ENCODE measurements at places on chromosomes 3 and 15. TPM values are rescaled to one million over a fixed set of nuclear protein-coding genes. Genes with fewer than 3 reads are reported as not detected.

EPHB1 gene
- 0.37 TPM for total RNA-seq

GHSR gene
- not detected for total RNA-seq

KCTD6 gene
- 8.7 TPM for total RNA-seq

ILDR1 gene
- total RNA-seq: not detected

CD80 gene
- total RNA-seq: not detected

KLHL6 gene
- not detected for total RNA-seq

TMEM158 gene
- total RNA-seq: 24.2 TPM

SLC22A13 gene
- not detected for total RNA-seq

EFCC1 gene
- total RNA-seq: 0.06 TPM

RETNLB gene
- total RNA-seq: not detected

CTXN2 gene
- 0.04 TPM for total RNA-seq

CELSR3 gene
- total RNA-seq: 5.4 TPM

ERICH6 gene
- total RNA-seq: not detected

ACTRT3 gene
- 2.8 TPM for total RNA-seq

IMPG2 gene
- not detected for total RNA-seq

VWA5B2 gene
- total RNA-seq: 0.35 TPM

CD86 gene
- total RNA-seq: not detected

CLASP2 gene
- 17.4 TPM for total RNA-seq

GRIP2 gene
- 1.4 TPM for total RNA-seq

SPATA12 gene
- total RNA-seq: 0.44 TPM

VGLL3 gene
- 10.3 TPM for total RNA-seq

SQOR gene
- 66.5 TPM for total RNA-seq

TM6SF1 gene
- total RNA-seq: 0.10 TPM

CPEB1 gene
- total RNA-seq: 4.0 TPM

DPPA2 gene
- total RNA-seq: not detected

NOX5 gene
- total RNA-seq: 0.31 TPM

GRK7 gene
- total RNA-seq: not detected

EXD1 gene
- not detected for total RNA-seq

GNAT1 gene
- total RNA-seq: not detected

STX19 gene
- not detected for total RNA-seq

ADAMTSL3 gene
- total RNA-seq: 0.76 TPM

WDR53 gene
- total RNA-seq: 10.3 TPM

CEP152 gene
- 7.6 TPM for total RNA-seq

RBPMS2 gene
- 8.9 TPM for total RNA-seq

KCNMB2 gene
- not detected for total RNA-seq

CCR8 gene
- total RNA-seq: not detected

TBC1D23 gene
- 15.1 TPM for total RNA-seq

AADACL2 gene
- not detected for total RNA-seq

SUCLG2 gene
- total RNA-seq: 37.8 TPM

PROS1 gene
- 7.6 TPM for total RNA-seq

GOLGA8T gene
- total RNA-seq: 1.6 TPM

CYP19A1 gene
- total RNA-seq: 0.15 TPM

ST8SIA2 gene
- total RNA-seq: 0.44 TPM

AMOTL2 gene
- 41.2 TPM for total RNA-seq

PLXND1 gene
- total RNA-seq: 89.2 TPM

Measured in A549 treated with CpdA at 1 μM for 4 hours (cell line).